ENCODE measurements at places on chromosomes 1 and 21.

- DNase-seq = peak; percentile 66
These were observed 74.4 kb downstream of the PTGS2 start for GRCh38 chr1:186605762-186606350.

DNA sequence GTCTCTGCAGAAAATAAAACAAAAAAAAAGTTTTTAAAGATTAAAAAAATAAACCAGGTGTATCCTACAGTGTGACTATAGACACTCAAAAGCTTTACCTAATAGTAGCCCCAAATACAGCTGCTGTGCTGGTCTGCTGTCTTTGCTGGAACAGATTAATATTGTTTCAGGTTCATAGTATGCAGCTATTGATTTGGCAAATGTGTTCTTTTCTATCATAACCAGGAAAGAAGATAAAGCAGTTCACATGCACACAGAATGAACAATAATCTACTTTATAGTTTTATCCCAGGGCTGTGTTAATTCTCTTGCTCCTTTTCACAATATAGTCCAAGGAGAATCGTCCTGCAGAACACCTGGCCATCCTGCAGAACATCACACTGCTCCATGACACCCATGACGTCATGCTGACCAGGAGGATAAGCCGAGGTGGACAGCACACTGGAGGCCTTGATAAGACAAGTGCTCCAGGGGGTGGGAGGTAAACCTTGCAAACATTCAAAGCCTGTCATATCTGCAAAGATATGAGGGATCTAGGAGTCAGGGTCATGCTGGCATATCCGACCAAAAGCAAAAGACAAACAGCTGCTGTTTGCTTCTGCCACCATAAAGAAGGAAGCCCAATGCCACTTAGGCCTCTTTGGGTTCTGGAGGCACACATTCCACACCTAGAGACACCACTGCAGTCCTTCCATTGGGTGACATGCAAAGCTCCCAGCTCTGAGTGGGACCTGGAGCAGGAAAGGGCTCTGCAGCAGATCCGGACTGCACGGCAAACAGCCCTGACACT, 86.1 kb upstream of the SLC2A1 start:
- DNase-seq = no peak

GRCh38 chr1:223843934-223844786, 1.6 kb downstream of the TP53BP2 start:
- no peak for DNase-seq

- DNase-seq = no peak
These were observed 1.1 kb downstream of the SOD1 start for GRCh38 chr21:31660591-31660990.

DNA sequence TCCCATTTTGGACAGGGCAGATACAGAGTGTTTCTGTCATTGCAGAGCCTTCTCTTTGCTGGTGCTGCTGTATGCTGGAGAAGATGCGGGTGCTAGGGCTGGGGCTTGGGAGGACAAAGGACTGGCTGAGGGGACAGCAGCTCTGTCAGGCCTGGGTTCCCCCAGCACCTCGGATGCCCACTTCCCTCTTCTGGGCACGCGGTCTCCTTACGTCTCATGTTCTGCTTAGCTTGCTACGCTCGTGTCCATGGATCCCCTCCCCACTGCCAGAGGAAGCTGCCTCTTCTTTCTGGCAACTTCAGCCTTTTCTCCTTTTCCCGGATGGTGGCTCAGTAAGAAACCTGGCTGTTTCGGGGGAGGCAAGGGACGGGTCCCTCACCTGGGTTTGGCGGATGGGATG, 75.7 kb downstream of the ARHGEF10L start:
- no peak for DNase-seq

DNA sequence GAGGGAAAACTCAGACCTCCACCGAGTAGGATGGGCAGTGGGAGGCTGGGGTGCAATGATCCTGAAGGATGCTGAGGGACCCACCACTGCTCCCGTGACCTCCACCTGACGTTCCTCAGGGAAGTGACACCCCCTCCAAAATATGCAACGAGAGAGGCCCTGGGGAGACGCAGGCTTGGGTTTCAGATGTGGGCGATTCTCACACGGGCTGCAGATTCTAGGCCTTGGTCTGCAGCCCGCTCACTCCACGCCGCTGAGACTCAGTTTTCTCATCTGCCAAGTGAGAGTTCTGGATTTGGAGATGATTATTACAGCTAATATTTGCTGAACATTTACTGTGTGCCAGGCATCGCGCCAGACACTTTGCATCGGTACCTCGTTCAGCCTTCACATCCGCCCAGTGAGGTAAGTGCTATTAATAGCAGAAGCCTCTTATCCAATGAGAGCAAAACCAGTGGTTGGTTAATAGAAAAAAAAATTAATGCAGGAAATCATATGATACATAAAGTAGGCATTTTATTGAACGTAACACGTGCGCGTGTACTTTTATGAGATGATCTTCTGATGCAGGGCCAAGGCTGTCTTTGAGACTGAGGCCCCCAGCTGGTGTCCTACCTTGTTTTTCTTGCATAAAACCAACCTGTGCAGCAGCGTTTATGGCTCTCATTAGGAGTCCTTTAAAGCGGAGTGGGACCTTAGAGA, 102.0 kb upstream of the RUNX3 start:
- DNase-seq = no peak

GRCh38 chr1:221783936-221784335, 42.0 kb upstream of the DUSP10 start:
- no peak for DNase-seq

DNA sequence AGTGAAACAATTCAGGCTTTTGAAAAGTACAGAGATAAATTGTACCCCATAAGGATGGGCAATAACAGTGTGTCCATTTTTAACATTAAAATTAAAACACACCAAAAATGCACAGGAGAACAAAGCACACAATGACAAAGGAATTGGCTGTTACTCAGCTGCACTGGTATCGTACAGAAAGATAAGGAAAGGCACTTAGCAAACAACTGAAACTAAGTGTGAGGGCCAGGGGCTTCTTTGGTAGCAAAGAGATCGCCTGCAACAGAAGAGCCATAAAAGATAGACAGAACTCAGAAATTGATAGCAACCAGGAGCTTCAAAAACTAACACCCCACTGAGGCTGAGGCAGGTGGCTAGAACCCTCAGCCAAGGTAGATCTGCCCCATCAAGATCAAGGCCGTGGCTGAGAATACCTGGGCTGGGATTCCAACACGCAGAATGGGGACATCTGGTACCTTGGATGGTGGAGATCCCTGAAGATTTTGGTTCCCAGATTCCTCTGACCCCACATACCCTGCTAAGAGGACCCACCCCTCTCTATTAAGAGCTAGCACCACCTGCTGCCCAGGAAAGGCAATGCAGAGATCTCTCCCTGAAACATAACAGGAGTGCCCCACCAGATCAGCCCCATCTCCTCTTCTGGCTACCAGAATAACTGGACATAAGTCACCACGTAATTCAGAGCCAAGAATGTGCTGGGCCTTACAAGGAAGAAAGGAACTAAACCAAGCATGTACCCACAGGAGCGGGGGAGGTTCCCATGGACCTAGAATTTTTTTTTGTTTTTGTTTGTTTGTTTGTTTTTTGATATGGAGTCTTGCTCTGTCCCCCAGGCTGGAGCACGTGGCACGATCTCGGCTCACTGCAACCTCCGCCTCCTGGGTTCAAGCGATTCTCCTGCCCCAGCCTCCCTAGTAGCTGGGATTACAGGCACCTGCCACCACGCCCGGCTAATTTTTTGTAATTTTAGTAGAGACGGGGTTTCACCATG, 16.2 kb downstream of the PLEKHO1 start:
- DNase-seq = peak; percentile 56

- DNase-seq = peak; percentile 13
These were observed 24.9 kb upstream of the TMEM52 start for GRCh38 chr1:1943834-1944570.

GRCh38 chr1:28208818-28209441, 23.9 kb downstream of the DNAJC8 start:
- DNase-seq = peak; percentile 70

DNA sequence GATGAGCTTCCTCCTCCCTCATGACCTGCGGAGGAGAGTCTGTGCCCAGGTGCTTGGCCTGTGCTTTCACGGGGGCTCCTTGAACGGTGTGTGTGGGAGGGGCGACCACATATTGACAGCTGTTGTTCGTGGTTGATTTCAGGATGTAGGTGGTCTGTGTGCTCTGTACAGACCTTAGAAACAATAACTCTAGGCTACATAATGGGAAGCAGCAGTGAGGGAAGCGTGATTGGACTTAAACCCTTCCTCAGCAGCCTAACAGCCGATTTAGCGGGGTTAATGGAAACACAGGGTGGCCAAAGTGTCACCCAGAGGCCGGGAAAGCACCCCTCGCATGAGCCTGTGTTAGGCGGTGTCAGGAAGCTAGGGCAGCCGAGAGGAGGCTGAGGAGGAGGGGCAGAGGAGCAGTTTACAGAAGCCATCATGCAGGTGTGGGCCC, 56.0 kb downstream of the TBCE start:
- DNase-seq = no peak

GRCh38 chr1:159838715-159839114, 12.0 kb downstream of the SLAMF8 start:
- DNase-seq = no peak

GRCh38 chr1:172764378-172764777, 105.5 kb downstream of the FASLG start:
- DNase-seq = no peak

DNA sequence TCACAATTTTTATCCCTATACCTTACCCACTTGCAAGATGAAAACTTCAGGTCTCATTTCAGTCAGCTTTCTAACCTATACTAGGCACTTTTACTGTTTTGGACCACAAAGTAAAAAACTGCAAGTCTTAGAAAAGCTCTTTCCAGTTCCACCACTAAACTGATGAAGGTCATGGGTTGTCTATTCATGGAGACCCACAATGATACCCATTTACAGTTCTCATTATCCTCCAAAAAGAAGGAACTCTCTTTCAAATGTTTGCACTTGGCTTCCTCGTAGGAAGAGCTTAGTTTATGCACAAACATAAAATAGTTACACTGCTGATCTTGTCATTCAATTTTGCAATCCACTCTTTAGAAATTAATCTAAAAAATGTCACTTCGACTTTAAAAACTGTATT, 9.3 kb downstream of the ZNF281 start:
- DNase-seq = no peak

DNA sequence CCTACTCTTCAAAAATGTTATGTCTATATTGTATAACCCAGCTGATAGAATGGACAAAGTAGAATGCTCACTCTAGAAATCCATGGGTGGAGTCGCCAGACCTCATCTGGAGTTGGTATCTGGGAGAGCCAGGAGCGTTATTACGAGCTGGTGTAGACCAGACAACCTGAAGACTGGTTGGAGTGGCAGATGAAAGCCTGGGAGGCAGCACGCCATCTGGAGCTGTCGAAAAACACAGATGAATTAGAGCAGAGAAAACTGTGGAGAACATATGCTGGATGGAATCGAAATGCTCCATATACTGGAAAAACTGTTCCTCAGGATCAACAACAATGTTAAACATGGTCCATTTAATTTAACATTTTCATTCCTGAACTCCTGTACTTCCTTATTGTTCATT, 333.6 kb downstream of the KCTD3 start:
- DNase-seq = no peak

- no peak for DNase-seq
These were observed 84.3 kb downstream of the PTGS2 start for GRCh38 chr1:186595969-186596368.

DNA sequence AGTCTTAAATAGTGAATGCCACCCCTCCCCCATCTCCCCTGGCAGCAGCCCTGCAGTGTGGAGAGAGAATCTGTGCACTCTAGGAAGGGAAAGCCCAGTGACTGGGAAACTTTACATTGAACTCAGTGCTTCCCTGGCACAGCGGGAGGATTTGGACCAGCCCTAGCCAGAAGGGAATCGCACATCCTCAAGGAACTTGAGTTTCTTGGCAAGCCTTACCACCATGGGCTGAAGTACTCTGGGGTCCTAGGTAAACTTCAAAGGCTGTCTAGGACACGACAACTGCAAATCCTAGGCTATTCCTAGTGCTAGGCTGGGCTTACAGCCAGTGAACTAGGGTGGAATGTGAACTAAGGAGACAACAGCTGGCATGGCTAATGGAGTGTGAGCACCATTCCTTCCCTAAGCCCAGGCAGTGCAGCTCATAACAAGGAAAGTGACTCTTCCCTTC, 88.3 kb downstream of the COL24A1 start:
- peak; percentile 55 for DNase-seq

- no peak for DNase-seq
These were observed 306.9 kb downstream of the LRRC40 start for GRCh38 chr1:69898403-69898947.

DNA sequence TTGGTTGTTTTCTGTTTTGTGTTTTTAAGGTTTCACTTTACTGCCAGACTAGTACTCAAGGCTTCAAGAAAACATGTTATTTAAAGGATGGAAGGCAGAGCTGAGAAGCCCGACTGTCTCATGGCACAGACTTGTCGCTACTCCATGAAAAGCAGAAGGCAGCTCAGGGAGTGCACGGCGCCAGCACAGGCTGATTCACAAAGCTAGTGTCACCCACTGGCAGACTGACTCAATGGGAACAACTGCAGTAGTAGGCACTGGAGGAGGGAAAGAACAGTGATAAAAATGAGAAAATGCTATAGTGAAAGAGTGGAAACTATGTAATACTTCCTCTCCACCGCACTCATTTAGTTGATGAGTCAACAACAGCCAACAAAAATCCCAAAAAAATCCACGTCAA, 14.7 kb downstream of the HSF2BP start:
- peak; percentile 56 for DNase-seq

DNA sequence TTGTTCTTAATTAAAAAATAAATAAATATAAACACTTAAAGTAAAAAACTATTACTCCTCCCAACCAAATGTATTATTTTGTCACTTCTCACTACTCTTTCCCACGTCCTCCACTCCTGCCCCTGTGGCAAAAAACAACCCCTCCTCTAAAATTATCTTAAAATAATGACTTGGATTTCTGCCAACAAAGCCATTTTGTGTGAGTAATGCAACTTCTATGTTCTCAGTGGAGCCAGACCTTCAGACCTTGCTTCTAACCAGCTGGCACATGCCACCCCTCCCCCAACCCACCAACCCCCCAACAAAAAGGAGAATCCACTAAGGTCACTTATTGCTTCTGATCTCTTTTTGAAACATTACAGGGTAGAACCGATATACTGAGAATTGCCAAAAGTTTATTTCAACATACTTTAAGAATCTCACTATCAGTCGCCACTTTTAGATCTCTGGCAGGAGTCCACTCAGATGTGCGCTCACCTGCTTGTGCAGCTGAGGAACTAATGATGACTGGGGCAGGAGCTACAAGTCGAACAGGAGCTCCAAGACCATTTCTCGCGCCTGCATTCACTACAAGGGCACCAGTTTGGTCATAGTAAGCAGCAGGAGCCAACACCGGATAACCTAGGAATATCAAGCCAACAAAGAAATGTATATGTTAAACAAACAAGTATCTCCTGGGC, 58.3 kb upstream of the SDC3 start:
- peak; percentile 58 for DNase-seq

GRCh38 chr1:119984771-119985170, 84.7 kb downstream of the NOTCH2 start:
- DNase-seq = no peak
